ENCODE measurements at places on chromosomes 7 and 10.

DNA sequence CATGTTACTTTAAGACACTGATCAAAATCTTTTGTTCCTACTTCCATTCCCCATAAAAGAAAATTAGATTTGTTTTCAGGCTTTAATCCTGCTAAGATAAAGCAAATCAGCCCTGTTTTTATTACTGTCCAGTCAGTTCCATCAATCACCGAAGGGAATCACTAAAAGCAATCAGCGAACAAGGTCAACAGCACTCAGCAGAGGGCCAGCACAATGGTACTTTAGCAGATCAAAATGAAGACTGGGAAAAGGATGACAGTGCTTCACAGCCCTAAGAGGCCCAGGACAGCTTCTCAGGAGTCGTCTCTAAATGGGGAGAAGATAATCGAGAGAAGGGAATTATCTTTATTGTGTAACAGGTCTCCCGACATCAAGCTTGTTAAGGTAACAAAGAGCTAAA lies 32.7 kb downstream of the SEM1 start:
- no peak for DNase-seq

GRCh38 chr7:42186151-42186550 lies 50.9 kb downstream of the GLI3 start:
- no peak for DNase-seq

DNA sequence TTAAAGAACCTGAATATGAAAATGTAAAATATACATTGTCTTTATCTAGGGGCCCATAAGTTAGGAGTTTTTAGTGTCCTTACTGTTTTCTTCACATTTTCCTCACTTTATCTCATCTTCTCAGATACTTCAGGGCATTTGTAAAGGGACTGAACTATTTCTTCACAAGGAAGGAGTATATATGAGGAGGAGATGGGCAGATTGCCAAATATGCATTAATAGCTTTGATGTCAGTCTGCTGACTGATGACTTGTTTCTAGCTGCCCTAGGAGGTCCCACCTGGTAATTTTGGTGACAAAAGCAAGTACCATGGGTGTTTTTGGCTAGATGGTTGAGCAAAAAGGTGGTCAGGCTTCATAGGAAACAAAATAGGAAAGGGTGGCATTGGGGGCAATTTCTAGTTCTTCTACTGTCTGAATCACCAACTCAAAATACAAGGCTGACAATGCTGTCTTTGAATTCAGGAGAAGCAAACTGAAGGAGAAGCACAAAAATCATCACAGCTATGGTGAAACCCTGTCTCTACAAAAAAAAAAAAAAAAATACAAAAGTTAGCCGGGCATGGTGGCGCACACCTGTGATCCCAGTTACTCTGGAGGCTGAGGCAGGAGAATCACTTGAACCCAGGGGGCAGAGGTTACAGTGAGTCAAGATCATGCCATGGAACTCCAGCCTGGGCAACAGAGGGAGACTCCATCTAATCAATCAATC lies 10.4 kb upstream of the STRIP2 start:
- no peak for DNase-seq

- DNase-seq: no peak
Measured at GRCh38 chr7:303425-303824, 13.5 kb downstream of the FOXL3 start.

GRCh38 chr10:3782146-3782450 lies 2.9 kb downstream of the KLF6 start:
- DNase-seq: no peak

Data from esophagus squamous epithelium (tissue), 5 donors.